Lung microvascular endothelial cell (primary cell): ENCODE measurements at places on chromosomes 6 and 20. TPM values are rescaled to one million over a fixed set of nuclear protein-coding genes. Genes with fewer than 3 reads are reported as not detected.

GRCh38 chr6:132020138-132020581 is 69.0 kb upstream of the CCN2 start:
- DNase-seq, result no peak

- no peak for DNase-seq
Observed at GRCh38 chr20:47561180-47561579, 59.5 kb downstream of the NCOA3 start.

- peak; percentile 9 for DNase-seq
Observed at GRCh38 chr6:7085911-7086310, 21.9 kb upstream of the RREB1 start.

DNA sequence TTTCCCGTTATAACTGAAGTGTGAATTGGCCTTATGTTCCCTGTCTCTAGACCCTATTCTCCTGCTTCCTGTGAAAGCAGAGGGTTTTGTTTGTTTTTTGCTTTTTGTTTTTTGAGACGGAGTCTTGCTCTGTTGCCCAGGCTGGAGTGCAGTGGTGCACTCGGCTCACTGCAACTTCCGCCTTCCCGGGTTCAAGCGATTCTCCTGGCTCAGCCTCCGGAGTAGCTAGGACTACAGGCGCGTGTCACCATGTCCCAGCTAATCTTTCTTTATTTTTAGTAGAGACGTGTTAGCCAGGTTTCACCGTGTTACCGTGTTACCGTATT is 674 bp upstream of the GNMT start:
- DNase-seq, result no peak

DNA sequence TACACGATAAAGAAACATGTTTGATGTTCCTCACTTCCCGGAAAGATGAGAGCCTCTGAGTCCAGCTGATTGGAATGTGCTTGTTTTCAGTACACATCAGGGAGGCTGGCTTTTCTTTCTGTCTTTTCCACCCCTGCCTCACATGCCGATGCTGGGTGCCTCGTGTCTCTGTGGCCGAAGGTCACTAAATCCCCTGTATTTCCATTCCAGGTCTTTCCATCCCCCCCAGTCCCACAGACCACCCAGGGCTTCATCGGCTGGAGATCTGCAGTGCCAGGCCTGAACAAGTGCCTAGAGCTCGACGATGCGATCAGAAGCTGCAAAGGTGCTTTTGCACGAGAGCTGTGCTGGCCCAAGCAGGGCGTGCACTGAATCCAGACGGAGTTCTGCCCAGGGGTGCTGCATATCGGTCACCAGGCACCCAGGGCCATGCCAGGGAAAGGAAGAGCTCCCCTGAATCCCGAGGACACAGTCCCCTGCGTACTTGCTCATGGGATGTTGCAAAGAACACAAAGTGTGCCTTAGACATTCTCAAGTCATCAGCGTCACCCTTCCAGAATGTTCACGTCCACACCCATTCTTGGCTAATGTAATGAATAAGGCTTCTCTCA is 67.9 kb downstream of the ANKRD60 start:
- no peak for DNase-seq

GRCh38 chr6:126148853-126149252 is 162.5 kb downstream of the TRMT11 start:
- DNase-seq, result no peak

DNA sequence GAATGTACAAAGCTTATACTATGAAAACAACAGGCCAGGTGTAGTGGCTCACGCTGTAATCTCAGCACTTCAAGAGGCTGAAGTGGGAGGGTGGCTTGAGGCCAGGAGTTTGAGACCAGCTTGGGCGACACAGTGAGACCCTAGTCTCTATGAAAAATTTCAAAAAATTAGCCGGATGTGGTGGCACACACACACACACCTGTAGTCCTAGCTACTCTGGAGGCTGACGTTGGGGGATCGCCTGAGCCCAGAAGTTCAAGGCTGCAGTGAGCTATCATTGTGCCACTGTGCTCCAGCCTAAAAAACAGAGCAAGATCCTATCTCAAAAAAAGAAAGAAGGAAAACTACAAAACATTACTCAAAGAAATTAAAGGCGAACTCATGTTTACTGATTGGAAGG is 7.3 kb upstream of the ASF1A start:
- DNase-seq, result no peak

- peak; percentile 64 for DNase-seq
Observed at GRCh38 chr20:50580016-50580747, 70.0 kb downstream of the PTPN1 start.

DNA sequence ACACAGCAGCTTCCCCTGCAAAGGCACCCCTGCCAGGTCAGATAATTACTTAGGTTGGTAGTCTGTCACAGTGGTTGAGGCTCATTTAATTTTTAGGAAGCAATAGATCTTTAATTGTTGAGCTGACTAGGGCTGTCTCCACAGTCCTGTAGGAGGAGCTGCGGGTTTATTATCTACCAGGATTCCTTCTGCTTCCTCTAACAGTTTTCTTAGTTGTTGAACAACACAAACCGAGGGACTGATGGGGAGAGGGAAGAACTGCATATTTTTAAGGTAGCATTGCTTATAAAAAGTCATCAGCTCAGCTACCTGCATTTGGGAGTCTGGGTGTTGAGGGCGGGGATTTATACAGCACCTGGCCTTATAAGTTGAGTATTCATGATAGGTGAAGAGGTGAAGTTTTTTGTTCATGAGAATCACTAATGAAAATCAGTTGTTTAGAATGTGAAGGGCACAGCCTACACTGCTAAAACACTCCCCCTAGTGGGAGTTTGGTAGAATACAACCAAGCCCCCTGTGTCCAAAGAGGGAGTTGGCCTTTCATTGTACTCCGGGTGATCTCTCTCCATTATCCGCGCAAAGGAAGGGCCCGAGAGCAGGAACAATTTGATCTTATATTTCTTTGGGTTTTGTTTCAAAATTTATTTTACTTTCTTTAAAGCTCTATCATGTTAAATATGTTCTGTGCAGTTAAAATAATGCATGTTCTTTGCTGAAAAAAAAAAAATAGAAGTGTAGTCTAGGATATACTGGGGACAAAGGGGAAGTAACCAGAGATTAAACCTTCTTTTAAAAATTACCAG is 69.6 kb downstream of the SSR1 start:
- peak; percentile 77 for DNase-seq

DNA sequence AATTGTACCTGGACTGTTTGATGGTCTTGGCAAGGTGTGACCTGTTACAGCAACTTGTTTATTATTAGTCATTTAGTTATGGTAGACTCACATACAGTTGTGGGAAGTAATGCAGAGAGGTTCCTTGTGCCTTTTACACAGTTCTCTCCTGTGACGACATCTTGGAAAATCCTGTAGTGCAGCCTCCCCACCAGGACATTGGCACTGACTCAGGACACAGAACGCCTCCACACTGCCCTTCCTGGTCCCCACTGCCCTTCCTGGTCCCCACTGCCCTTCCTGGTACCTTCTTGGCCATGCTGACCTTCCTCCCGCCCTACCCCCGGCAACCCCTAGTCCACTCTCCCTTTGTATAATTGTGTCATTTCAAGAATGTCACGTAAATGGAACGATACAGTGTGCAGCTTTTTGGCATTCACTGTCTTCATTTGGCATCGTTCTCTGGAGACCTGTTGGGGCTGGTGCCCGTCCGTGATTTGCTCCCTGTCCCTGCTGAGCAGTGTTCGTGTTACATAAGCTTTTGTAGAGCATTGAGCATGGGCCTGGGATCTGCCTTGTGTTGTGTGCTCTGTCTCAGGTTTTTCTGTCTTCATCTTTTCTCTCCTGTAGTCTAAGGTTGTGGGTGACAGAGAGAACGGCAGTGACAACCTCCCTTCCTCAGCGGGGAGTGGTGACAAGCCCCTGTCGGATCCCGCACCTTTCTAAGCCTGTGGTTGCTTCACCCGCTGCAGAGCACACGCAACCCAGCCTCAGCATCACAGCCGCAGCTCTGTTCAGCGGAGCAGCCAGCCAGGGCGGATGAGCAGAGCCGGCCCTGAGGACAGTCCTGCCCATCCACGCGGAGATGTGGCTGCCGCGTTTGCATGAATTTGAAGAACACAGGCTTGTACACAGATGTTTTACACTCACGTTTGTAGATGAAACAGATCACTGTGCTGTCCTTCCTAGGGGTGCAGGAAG is 5.4 kb upstream of the DNAJC5 start:
- no peak for DNase-seq

Gene ARMC12
- 0.22 and 0.40 TPM in 2 replicates for total RNA-seq

Gene GSTA1
- not detected in 2 replicates for total RNA-seq

Gene ZBTB46
- 37.7 and 46.4 TPM in 2 replicates for total RNA-seq

Gene OR5V1
- not detected in 2 replicates for total RNA-seq

Gene TRDN
- not detected in 2 replicates for total RNA-seq

Gene SOBP
- total RNA-seq, result 0.20 and 0.65 TPM in 2 replicates

Gene SSTR4
- not detected in 2 replicates for total RNA-seq

Gene HLA-B
- total RNA-seq, result 153 and 307 TPM in 2 replicates

Gene CLPSL2
- not detected in 2 replicates for total RNA-seq
